NCI-H2171 (cell line): ENCODE measurements at places on chromosomes 7 and 10.

- no peak for DNase-seq
Measured at GRCh38 chr7:95794917-95795515, 22.7 kb downstream of the DYNC1I1 start.

- DNase-seq, result peak; percentile 9
Measured at GRCh38 chr7:130982160-130982638, 248.2 kb upstream of the KLF14 start.

DNA sequence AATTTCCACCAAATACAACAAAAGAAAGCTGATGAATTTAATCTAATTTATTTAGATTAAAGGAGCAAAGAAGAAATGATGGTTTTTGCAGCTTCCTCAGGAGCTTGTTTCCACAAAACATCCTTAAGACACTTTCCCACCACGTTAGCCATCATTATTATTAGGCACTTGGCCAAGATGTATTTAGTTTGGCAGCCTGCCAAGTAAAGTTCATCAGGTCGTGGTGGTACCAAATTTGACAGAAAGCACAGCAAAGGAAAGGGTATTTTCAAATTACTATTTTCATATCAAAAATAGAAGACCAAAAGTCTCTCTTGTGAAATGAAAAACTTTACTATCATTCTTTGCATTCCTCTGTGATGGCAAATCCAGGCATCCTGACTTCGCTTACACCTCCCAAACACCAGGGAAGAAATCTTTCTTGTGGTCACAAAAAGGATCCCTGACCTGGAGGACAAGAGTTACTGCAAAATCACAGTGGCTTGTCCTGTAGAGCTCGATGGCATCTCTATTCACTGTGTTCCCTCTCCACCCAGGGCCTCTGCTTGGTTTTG lies 123.1 kb upstream of the INHBA start:
- no peak for DNase-seq

- no peak for DNase-seq
Measured at GRCh38 chr7:22671177-22671879, 55.7 kb upstream of the IL6 start.

GRCh38 chr10:71389768-71390460 lies 6.8 kb upstream of the CDH23 start:
- no peak for DNase-seq

DNA sequence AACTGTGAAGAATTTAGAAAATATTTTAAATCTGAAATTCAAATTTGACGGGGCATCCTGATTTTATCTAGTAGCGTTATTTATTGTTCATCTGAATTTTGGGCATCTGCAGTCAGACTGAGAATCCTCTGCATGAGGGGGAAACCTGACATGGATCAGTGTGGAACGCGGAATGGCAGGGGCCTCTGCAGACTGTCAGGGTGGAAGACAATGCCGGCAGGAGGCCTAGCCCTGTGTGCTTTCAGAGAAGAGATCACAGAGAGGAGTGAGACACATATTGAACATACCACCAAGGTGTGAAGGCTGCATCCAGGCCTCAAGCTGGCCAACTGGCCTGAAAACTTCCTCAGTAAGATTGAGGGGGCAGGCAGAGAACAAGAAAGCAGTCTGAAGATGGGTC lies 921.1 kb upstream of the GHITM start:
- DNase-seq, result no peak

- DNase-seq, result no peak
Measured at GRCh38 chr10:123573236-123574108, 92.7 kb upstream of the GPR26 start.

- DNase-seq, result no peak
Measured at GRCh38 chr10:59970396-59971368, 64.3 kb upstream of the CCDC6 start.

DNA sequence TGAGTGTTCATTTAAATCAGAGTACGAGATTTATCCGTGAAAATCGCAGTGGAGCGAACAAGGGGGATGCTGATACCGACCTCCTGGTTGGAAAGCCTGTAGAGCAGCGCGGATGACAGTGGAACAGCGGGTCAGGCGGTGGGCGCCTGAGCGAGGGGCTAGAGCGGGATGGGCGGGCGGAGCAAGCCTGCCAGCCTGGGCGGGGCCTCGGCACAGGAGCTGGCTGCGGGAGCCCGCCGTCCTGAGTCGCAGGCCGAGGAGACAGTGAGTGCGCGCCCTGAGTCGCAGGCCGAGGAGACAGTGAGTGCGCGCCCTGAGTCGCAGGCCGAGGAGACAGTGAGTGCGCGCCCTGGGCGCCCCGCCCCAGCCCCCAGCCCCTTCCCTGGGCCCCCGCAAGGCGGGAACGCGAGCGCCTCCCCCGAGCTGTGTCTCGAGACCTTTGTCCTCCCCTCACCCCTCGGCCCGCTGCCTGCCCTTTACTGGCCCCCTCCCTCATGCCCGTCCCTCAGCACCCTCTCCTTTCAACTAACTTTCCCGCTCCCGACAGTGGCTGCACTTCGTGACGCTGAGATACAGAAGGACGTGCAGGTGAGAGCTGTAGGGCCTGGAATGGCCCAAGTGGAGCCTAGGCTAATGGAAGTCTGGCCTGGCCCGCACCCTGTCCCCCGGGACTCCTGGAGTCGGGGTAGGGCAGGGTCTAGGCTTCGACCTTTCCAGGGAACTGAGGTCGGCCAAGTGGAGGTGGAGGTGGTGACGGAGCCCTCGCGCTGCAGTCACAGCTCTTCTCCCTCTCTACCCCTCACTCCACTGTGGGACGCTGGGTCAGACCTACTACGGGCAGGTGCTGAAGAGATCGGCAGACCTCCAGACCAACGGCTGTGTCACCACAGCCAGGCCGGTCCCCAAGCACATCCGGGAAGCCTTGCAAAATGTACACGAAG lies at the start of gene AS3MT:
TSS of gene AS3MT (plus strand) at position 213 of the 941 bp plus-strand sequence. CDS start at position 336, 123 bp downstream.
- DNase-seq, result peak; percentile 44

DNA sequence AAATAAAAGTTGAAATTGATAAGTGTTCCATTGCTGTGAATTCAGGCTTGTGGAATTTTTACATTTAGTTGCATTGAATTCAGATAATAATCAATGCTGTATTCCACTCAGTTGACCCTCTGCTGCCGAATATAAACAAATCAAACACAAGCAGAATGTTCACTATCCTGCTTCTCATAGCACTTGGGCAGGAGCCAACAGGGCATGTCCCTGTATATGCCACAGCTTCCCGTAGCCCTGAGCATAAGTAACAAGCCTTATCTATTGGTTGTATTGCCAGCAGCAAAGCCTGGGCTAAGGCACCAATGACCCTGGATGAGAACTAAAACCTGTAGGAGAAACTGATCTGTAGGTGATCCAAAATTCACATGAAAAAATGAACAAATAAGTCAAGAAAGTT lies 145.9 kb downstream of the ARHGAP12 start:
- no peak for DNase-seq
